ENCODE measurements at places on chromosomes 2 and 18.

GRCh38 chr18:9086624-9087023, 15.9 kb upstream of the NDUFV2 start:
- DNase-seq, result no peak

DNA sequence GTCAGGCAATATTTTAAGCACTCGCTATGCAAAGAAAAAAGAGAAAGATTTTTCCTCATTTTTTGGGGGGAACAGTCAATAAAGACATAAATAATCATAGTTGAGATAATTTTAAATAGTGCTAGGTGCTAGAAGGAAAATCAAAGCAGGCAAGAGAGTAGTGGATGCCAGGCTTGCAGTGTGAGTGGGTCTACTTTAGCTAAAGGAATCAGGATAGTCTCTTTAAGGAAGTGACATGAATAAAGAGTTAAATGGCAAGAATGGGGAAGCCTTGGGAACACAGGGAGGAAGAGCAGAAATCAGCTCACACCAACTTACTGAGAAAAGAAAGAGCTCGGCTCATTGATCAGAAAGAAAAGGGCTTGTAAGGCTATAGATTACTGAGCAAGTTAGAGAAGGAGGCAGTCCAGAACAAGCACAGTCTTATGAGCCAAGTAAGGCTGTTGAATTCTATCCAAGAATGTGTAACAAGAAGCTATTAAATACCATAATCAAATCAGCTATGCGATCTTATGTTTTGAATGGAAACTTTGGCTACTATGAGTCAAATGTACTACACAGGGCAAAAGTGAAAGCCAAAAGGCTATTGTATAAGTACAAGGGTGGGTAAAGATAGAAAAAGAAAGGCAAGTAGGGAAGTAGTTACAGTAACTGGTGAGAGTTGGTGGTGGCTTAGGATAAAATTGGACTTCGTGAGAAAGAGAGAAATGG, 833.8 kb upstream of the PIK3C3 start:
- no peak for DNase-seq

GRCh38 chr2:88212251-88212790, 42.2 kb downstream of the THNSL2 start:
- DNase-seq, result no peak

- no peak for DNase-seq
These were observed 27.2 kb downstream of the G6PC2 start for GRCh38 chr2:168928113-168928831.

DNA sequence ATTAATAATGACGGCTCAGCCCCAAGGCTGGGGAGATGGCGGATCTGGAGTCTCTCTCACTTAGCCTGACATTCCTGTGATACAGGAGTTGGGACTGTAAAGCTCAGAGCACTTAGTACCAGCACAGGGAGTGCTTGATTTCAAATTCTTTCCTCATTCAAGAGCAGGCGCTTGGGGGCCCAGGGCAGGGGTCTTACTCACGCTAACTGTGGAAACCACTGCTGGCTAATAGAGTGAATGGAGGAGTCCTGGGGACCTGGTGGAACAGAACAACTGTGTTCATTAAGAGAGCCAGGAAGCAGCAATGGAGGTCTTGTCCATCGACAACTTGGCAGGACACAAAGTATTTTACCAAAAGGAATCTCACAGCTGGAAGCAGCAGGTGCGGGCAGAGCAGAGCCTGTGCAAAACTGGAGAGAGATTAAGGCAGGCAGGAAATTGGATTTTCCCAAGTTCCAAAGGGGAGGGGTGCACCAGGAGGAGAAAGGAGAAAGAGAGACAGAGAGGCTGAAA, 358.9 kb downstream of the TNS1 start:
- DNase-seq, result no peak

DNA sequence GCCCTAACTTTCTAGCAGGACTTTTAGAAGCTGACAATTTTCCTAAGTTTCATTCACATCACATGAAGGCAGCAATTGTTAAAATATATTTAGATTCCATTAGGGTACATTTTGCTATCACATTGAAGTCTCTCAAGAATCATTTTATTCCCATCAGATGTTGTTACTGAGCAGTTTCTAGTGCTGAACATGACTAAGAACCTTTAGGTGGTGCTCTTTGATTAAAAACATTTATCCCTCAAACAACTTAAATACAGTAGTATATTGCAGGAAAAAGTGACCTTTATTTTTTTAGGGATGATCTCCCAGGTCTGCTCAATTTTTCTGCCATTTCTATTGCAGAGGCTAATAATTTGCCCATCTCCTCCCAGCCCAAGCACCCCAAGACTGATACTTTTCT, 22.9 kb upstream of the NARS1 start:
- no peak for DNase-seq

DNA sequence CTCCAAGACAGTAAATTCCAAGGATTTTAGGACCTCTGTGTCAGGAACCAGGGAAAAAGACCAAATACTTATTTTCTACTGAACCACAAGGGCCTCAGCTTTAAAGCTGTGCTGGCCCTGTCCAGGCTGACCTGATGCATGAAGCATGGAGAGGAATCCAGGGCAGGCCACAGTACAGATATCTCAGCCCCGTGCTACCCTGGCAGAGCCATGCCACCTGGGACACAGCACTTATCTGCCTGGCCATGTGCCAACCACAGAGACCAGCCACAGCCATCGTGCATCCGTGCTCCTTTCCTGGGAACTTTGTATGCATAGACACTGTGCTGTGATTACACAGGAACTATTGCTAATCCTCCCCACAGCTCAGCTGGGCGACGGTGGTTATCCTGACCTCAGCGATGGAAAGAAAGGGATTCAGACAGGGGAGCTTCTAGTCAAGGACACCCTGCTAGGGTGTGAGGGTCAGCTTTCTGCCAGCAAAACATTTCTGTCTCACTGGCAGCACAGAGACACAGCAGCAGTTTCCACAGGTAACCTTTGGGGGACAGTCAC, 687.4 kb upstream of the ID2 start:
- DNase-seq, result no peak

- DNase-seq, result no peak
These were observed 16.4 kb upstream of the IL1RL1 start for GRCh38 chr2:102294802-102295489.

GRCh38 chr2:156064540-156064939, 268.0 kb downstream of the NR4A2 start:
- DNase-seq, result no peak

DNA sequence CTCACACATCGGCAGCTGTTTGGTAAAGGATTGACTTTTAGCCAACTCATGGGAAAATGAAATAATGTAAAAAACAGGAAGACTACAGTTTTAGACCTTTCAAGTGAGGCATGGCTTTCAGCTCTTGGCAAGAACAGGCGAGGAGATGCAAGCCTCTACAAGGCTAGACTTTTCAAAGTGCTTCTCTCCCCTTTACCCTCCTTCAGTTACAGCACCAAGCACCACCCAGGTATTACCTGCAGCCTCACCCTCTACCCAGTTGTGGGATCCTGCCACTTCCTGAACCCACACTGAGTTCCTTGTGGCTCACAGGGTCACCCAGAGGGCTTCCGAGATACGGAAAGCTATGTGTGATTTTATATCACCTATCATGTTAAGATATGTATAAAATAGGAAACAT, 14.7 kb downstream of the UGT1A10 start:
- DNase-seq, result no peak

DNA sequence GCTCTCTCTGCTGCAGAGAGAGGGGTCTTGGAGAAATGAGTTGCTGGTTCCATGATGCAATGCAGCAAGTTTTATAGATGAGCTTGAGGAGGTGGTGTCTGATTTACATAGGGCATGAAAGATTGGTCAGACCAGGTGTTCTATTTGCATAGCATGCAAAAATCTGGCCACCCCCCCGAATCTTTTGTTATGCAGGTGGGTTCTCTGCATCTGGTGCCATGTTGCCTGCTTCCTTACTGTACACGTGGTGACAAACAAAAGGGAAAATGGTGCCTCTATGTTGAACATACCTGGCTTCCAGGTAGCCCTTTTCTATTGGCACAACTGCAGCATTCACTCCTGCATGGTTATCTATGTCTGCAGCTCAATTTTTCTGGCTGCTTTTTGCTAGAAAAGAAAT, 169.4 kb downstream of the GALNT1 start:
- no peak for DNase-seq

DNA sequence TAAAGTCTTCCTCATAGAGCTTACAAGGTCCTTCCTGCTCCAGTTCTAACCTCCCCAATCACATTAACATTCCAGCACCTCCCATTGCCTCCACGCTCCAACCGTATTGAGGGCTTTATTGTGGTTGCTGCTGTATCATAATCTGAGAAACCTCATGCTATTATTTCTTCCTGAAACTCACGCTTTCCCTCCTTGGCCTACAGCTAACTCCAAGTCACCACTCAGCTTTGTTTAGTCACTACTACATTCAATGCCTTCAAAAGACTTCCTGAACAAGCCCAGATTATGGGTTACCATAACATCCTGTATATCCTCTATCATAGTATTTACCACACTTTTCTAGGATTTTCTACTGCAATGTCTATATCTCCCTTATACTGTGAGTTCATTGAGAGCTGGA, 230.4 kb downstream of the IKZF2 start:
- DNase-seq, result no peak

- no peak for DNase-seq
These were observed 23.7 kb downstream of the ATP9B start for GRCh38 chr18:79092874-79093273.

- DNase-seq, result no peak
These were observed 37.6 kb downstream of the SLC14A1 start for GRCh38 chr18:45761512-45762114.

- DNase-seq, result peak; percentile 1
These were observed 799.7 kb upstream of the ACVR2A start for GRCh38 chr2:147045113-147045512.

DNA sequence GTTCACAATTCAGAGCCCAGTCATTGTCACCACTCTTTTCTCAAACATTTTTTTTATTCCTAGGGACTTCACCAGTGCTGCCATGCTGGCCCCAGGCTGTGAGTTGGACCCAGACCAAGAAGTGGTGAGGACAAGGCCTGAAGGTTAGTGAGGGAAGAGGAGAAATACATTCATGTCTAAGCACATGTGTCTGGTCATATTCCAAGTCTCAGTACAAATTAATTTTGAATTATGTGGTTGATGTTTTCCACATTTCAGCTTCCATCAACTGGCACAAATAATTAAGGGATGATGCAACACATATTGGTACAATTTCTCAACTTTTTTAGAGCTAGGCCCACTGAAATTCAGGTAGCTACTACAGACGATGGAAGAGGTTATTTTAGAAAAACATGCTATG, 106.6 kb upstream of the UPP2 start:
- no peak for DNase-seq

- no peak for DNase-seq
These were observed 2.8 kb downstream of the COL6A3 start for GRCh38 chr2:237411092-237411601.

DNA sequence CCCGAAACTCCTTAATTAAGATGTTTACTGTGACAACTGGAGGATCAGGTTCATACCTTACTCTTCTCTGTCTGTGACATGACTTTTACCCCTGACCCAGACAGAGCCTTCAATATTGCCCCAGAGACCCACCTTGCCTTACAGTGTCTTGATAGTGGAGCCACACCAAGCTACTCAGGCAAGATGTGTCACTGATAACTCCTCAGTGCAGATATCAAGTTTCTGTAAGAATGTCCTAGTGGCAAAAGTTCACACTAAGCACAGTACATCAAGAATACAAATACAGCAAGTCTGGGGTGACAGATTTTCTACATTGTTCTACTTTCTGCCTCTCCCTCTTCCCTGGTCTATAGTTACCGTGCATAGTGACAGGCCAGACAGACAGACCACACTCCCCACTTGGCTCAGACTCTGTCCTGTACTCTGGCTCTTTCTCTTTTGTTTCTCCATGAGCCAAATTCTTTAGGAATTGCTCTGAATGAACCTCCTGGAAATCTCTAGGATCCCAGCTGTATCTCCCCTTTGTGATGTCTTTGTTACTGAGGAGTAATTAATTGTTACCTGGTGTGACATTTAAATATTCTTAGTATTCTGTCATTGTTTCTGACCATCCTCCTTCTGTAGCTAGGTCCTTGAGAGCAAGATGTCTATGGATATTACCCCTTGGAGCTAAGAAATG, 24.1 kb upstream of the APOB start:
- DNase-seq, result no peak

DNA sequence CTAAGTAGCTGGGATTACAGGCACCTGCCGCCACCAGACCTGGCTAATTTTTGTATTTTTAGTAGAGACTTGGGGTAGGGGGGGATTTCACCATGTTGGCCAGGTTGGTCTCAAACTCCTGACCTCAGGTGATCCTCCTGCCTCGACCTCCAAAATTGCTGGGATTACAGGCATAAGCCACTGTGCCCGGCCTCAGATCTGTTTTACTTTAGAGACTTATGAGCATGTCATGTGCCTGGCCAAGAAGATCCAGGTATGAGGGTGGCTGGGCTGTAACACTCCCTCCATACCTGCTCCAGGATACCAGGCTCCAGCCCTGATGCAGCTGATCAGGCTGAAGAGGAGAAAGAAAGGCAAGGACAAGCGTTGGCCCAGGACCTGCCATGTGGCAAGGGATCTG, 125.0 kb downstream of the LPIN1 start:
- DNase-seq, result no peak

- no peak for DNase-seq
These were observed 83.1 kb downstream of the FAM210A start for GRCh38 chr18:13643261-13643751.

DNA sequence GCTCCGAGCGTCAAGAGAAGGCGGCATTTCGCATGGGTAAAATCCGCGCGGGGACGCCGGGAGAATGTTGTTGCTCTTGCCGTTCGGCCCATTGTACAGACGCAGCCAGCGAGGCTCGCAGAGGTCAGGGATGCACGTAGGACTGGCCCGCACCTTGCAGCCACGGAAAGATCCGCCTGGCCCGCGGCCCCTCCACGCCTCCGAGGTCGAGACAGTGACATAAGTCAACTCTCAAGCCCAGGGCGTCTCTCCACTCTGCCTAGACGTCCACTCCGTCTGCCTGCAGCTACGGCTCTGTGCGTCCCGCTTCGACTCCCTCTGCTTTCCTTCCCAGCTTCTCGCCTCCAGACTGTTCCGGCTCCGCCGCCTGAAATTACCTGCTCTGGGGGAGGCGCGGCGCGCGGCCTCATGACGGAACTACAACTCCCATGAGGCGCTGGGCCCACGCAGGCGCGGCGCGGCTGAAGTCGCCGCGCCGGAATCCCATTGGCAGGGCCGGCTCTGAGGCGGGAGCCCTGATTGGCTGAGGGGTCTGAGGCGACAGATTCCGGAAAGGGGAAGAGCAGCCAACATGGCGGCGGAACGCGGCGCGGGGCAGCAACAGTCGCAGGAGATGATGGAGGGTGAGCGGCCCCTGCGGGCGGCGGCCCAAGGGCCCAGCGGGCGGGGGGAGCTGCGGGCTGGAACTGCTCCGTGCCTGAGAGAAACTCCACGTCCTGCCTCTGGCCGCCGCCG, at the start of gene PPP1R7:
TSS of gene PPP1R7 (plus strand) at position 543 of the 735 bp plus-strand sequence. CDS start at position 572, 29 bp downstream.
- peak; percentile 95 for DNase-seq
